ENCODE measurements at places on chromosomes 13 and 19.

DNA sequence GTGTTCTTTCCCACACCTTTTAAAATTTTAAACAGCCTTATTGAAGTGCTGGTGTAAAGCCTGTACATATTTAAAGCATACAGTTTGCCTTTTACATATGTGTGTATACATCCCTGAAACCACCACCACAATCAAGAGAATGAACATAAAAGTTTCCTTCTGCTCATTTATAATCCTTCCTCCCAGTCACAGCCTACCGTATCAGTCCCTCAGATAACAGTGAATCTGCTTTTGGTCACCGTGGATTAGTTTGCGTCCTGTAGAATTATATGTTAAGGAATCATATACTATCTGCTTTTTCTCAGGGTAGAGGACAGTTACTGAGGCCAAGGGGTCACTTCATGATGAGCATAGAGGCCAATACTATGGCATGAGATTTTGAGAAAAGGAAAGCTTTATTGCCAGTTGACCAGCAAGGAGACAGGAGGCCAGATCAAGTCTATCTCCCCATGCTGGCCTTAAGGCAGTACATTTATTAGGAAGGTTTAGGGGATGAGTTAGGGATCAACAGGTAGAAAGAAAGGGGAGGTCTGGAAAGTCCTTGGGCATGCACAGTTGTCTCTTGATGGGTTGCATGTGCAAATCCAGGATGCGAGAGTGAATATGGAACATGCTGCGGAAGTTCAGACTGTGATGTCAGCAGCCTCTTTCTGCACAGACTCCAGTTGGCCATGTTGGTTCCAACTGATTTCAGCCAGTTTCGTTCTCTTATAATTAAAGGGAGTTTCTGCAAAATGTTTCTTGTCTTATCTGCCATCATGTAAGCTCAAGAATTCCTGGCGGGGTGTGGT, 36.3 kb upstream of the LSM14A start:
- DNase-seq, result no peak

GRCh38 chr13:34139660-34140227, 321.8 kb downstream of the RFC3 start:
- DNase-seq, result no peak

- DNase-seq, result no peak
Observed at GRCh38 chr13:75092143-75092542, 389.8 kb downstream of the TBC1D4 start.

GRCh38 chr19:30271816-30272215, 100.4 kb upstream of the ZNF536 start:
- no peak for DNase-seq
